Urinary bladder (tissue), 4 donors: ENCODE measurements at places on chromosomes 1 and 21. TPM values are rescaled to one million over a fixed set of nuclear protein-coding genes. Genes with fewer than 3 reads are reported as not detected.

The EXTL1 gene
- 2.3 TPM for total RNA-seq

DNA sequence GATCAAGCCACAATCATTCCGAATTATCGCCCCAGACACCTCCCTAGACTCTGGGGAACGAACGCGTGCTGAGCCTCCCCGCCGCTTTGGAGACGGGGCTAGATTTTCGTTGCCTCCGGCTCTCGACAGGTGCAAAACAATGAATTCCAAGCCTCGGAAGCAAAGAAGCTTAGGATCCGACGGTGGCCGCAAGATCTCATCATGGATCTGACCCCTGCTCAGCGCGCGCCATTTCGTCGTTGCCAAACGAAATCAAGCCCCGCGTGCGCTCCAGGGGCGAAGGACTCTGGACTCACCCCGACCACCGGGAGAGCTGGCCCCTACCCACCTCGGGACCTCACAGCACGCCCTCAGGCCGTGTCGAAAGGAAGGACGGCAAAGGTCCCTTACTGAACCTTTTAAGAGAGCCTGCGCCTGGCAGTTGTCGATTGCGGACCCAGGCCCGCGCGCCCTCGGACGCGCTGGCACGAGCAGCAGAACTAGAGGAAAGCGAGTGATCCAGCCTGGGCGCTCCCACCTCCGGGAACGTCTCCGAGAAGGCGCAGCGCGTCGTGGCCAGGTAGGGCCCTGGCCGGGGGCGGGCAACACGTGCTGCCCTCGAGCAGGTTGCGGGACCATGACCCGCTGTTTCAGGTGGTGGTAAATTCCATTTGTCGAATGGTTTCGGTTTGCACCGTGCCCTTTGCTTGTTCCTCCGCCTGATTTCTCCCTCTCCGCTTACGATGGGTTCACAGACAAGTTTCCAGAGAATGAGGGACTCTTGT lies 1.6 kb upstream of the RUNX3 start:
- DNase-seq, result no peak

GRCh38 chr1:36199934-36200741 lies 24.1 kb upstream of the THRAP3 start:
- no peak for DNase-seq

DNA sequence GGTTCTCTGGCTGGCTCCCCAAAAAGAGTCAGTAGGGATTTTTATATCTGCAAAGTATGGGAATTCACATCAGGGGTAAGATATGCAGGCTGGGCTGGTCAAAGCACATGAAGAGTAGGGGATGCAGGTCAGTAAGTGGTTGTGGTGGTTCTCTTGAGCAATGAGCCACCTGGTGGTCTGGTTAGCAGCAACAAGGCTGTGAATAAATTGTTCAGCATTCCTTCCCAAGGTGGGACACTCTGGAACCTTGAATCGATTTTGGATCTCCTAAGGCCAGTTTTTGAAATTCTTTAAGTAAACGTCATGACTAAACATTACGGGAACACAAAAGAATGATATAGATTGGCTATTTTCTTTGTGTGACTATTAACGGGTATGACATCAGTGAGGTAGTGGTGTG lies 563.0 kb upstream of the NEGR1 start:
- DNase-seq, result no peak

- no peak for DNase-seq
These were observed 1.1 kb downstream of the PLXNA2 start for GRCh38 chr1:208242941-208243526.

GRCh38 chr1:66237722-66238479 lies 296.1 kb upstream of the SGIP1 start:
- DNase-seq, result no peak

- DNase-seq, result no peak
These were observed 338 bp downstream of the ACAP3 start for GRCh38 chr1:1307261-1307922.
